ENCODE measurements at places on chromosomes 1 and 21. TPM values are rescaled to one million over a fixed set of nuclear protein-coding genes. Genes with fewer than 3 reads are reported as not detected.

DNA sequence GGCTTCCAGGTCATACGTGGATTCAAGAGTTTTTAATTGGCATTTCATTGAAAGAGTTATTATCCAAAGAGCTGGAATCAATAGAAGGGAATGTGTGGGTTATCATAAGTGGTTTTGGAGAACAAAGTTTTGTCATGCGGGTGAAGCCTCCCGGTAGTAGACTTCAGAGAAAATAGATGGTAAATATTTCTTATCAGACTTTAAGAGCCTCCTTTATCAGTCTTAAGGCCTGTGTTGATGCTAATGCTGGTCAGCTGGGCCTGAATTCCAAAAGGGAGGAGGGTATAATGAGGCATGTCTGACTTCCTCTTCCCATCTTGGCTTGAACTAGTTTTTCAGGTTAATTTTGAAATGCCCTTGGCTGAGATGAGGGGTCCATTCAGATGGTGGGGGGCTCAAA lies 89.7 kb downstream of the ITSN1 start:
- no peak for DNase-seq

DNA sequence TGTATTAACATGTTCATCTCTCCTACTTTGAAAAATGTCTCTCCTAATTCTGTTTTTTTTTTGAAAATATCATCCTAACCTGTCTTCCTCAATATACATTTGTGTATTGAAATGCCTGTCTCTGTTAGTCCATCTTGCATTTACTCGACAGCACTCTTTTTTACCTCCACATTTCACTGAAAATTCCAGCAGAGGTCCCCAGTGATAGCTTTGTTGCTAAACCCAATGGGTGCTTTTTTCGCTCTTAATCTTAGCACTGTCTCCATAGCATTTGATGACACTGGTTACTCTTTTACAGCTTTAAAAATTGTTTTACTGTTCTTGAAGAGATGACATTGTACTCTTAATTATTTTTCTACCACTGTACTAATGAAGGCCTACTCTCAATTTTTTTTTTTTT lies 10.8 kb downstream of the OSBPL9 start:
- peak; percentile 58 for DNase-seq

DNA sequence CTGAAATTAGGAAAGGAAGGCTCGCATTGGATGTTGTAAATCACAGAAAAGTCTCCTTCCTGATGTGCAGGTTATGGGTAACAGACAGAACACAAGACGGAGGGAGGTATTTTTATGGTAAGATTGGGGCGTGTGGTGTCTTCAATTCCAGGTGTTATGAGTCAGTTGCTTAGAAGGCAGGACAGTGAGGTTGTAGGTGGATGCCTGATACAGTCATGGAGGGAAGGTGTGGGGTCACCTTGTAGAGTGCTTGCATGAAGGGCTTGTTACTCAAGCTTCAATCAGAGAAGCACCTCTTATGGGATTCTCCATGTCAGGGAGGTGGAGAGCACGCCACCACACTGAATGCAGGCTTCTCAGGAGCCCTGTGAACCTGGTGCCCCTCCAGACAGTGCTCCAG lies 63.1 kb downstream of the C1orf21 start:
- no peak for DNase-seq

- peak; percentile 63 for DNase-seq
These were observed 68.3 kb upstream of the NEK7 start for GRCh38 chr1:198088360-198089071.

The LMOD1 gene
- total RNA-seq = not detected

- DNase-seq = no peak
These were observed 403.1 kb downstream of the RRAGC start for GRCh38 chr1:38456531-38456876.
